Type B pancreatic cell (in vitro differentiated cells): ENCODE measurements at places on chromosomes 6 and 20.

DNA sequence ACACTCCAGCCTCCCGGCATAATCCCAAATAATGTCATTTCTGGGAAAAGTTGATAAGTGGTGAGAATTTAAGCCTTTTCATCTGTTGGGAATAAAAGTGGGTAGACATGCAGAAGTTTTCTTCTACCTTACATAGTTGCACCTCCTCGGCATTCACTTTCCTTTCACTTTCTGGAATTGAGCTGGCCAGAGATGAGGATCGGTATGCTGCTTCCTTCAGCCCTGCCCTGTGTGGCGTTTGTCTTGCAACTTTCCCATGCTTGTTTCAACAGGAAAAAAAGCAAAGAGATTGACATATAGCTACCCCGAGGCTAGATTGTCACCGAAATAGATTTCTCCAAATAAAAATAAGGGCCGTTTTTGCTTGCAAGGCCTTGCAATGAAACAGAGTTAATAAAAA is 65.8 kb upstream of the JAG1 start:
- no peak for DNase-seq

DNA sequence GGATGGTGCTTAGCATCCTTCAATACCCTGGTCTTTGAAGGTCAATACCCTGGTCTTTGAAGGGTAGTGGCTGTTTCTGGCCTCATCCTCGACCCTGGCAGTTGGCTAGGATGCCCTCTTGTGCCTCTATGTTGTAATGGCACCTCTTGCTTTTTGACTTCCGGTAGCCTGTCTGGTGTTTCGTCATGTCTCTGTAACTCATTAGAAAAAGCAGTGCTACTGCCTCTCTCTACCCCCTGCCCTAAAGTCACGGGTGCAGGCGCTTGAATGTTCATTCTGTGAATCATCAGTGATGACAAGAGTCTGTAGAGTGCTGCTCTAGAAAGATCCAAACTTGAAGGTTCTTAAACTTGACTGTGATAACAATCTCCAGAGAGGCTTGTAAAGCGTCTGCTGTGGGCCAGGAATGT is 28.3 kb downstream of the RSPO4 start:
- DNase-seq: no peak

GRCh38 chr6:2625581-2625980 is 125.1 kb downstream of the MYLK4 start:
- DNase-seq: no peak

GRCh38 chr20:56222945-56223344 is 25.6 kb upstream of the MC3R start:
- no peak for DNase-seq

- DNase-seq: no peak
Measured at GRCh38 chr20:64033981-64034493, 1.9 kb upstream of the C20orf204 start.

GRCh38 chr6:106273087-106273486 is 52.5 kb downstream of the ATG5 start:
- no peak for DNase-seq

GRCh38 chr20:52312132-52312729 is 120.7 kb upstream of the ZFP64 start:
- DNase-seq: no peak

DNA sequence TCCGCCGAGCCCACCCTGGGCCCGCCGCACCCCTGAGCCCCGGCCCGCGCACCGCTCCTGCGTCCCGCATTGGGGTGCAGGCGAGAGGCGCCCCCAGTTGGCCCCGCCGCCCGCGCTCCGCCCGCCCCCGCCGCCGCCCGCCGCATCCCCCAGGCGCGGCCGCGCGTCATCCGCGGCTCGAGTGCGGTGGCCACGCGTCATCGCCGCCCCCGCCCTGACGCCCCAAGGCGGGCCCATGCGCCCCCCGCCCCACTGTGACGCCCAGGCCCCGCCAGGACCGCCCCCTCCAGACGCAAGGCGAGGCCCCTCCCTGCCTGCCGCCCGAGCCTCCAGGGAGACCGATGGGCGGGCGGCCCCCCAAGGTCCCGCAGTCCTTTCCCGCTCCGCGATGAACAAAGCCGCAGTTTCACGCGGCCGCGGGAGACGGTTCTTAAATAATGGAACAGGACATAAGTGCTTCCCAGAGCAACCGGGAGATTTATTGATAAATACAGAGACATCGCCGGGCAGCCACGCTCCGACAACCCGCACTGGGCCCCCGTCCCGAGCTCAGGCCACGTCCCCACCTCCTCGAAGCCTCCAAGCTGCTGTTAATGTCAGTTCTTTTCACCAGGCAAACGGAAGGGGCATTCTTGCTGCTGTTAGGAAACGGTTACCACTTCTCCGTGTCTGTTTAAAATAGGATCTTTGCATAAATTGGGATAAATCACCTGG is at the start of gene ANKRD60:
Gene ANKRD60 (minus strand): TSS at position 170 of the 714 bp plus-strand sequence. CDS start 0 bp downstream, at position 170.
- no peak for DNase-seq

DNA sequence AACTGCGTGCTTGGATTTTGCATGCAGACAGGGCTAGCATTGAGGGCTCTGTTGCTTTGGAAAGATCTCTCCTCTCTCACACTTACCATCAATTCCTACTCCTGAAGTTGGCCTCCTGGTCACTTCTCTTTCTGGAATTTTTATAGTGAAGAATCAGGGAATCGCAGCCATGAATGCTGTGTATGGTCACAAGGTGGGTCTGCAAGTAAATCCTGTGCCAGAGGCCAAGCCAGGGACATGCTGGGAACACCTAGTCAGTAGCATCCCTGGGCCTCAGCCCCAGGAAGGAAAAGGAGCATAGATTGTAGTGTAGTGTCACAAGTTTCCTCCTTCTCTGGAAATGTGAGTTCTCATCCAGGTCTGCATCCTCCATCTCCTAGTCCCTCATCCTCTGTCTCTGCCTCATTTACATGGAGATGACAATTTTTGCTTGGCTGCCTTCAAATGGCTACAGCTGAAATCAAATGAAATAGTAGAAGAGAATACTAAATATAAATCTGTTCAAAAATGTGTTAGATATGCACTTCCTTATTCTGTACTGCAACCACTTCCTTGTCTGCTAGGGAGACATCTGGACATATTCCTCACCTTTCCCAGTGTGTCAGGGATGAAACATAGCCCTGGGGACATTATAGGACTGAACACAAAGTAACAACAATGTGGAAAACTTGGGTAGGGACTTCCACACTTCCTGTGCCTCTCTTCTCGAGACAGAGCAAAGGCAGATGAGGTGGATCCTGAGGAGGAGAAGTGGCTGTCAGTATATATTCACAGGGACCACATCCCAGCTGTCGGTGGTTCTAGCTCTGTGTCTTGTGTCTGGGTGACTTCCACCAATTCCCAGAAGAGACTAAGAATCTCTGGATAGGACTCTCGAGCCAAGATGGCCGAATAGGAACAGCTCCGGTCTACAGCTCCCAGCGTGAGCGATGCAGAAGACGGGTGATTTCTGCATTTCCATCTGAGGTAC is 17.0 kb downstream of the CST9 start:
- no peak for DNase-seq

DNA sequence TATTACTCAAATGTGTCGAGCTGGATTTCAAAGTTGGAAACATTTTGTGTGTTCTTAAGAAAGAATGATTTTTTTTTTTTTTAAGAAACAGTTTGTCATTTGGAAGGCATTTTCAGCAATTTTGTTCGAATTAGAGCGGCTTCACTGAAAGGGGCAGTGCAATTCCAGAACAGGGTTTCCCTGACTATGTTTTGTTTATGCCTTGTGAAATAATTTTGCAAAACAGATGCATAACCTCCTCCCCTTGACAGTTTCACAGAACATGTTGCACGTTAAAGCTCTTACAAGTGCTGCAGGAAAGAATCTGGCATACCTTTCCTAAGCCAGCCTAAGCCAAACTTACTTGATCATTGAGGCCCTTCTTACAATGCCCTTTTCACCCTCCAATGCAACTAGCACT is 216.0 kb upstream of the SSTR4 start:
- no peak for DNase-seq

DNA sequence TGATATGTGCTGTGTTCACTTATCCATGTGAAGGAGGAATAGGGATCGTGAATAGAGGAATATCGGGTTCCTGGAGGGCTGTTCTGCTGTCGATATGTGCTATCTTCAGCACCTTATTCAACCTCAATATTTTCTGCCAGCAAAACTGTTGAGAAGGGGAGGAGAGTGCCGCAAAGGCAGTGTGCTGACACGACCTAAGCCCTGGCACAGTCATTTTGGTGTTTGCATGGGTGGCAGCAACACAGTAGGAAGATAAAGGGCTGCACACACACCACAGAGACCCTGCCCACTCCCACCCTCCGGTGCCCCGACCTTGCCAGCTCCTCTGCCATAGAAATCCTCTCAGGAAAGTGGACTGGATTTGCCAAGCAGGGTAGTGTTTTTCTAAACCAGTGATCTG is 47.0 kb downstream of the ZDHHC14 start:
- DNase-seq: no peak

- DNase-seq: peak; percentile 82
Measured at GRCh38 chr20:45833030-45833882, at the start of gene SNX21. SNX21 (plus strand) TSS chr20:45833799; CDS start chr20:45833920, 121 bp downstream.

DNA sequence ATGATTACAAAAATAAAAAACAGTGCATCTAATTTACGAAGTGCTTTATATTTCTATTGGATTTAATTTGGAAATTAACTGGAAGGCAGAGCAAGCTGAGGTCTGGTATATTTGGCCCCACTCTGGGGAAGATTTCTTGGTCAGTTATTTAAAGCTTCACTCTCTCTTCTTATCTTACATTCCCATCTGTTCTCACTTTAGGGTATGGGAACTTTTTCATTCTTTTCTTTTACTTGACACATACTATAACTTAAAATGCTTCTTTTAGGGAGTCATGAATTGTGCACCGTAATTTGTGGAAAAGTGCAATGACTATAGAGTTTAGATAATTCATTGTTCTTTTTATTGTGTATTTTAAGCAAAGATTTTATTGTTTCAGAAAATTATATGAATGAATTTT is 170.4 kb downstream of the BCKDHB start:
- DNase-seq: no peak
